ENCODE measurements at places on chromosomes 6 and 20.
A peak's percentile ranks its signal among the peaks of the same experiment; 100 is the strongest.

DNA sequence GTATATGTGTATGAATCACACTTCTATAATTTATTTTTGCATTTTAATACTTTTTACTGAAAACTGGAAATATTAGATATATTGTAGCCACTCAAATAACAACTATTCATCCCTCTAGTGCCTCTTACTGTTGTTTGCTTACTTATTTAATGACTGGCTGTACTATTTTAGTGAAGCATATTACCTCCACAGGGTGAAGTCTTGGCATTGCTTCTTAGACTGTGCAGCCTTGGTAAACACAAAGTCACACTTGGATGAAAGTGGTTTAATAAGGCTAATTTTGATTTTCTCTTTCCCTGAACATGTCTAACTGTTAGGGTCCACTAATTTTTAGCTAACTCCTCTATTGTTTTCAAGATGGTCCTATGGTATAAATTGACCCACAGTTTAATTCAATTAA lies 1043.2 kb upstream of the ADGRB3 start:
- no peak for DNase-seq

GRCh38 chr6:15761045-15761502 lies 98.2 kb upstream of the DTNBP1 start:
- no peak for DNase-seq

GRCh38 chr6:107740496-107741190 lies 83.5 kb downstream of the SCML4 start:
- no peak for DNase-seq

GRCh38 chr6:107590378-107590777 lies 100.5 kb downstream of the SOBP start:
- no peak for DNase-seq

GRCh38 chr6:2477666-2478065 lies 232.3 kb upstream of the GMDS start:
- no peak for DNase-seq

DNA sequence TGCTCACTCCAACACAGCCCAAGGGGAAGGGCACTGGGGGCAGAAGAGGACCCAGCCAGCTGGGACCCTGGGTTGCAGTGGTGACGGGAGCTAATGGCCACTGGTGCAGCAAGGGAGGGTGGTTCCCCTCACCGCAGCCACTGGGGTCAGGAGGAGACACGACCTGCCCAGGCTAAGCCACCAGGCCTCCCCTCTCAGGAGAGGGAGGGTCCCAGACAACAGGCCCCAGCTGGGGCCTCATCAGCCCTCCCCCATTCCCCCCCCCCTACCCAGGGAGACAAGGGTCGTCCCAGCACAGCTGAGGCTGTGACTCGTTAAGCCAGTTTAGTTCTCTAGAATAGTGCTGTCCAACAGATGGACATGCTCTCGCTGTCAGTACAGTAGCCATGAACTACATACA lies 17.3 kb upstream of the MATN4 start:
- no peak for DNase-seq

- DNase-seq = no peak
Observed at GRCh38 chr6:104212977-104213668, 646.6 kb downstream of the HACE1 start.

- no peak for DNase-seq
Observed at GRCh38 chr6:144745439-144745838, 460.3 kb downstream of the UTRN start.

GRCh38 chr6:137519629-137520176 lies 25.5 kb upstream of the OLIG3 start:
- DNase-seq = no peak

DNA sequence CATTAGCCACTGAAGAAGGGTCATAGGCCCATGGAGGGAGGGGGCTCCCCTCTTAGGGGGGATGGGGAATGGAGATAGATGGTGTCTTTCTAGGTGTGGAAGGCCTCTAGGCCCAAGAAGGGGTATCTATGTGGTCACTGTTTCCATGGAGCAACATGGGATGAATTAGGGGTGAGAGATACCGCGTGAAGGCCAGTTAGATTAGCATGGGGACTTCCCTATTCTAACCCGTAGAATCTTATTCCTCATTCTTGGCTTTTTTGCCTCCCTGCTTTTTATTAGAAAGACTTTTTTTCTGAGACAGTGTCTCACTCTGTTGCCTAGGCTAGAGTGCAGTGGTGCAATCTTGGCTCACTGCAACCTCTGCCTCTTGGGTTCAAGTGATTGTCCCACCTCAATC lies 3.2 kb downstream of the RAB44 start:
- no peak for DNase-seq

- DNase-seq = no peak
Observed at GRCh38 chr20:55160037-55160436, 684.6 kb downstream of the DOK5 start.

GRCh38 chr6:147035886-147036285 lies 168.3 kb upstream of the STXBP5 start:
- DNase-seq = no peak

DNA sequence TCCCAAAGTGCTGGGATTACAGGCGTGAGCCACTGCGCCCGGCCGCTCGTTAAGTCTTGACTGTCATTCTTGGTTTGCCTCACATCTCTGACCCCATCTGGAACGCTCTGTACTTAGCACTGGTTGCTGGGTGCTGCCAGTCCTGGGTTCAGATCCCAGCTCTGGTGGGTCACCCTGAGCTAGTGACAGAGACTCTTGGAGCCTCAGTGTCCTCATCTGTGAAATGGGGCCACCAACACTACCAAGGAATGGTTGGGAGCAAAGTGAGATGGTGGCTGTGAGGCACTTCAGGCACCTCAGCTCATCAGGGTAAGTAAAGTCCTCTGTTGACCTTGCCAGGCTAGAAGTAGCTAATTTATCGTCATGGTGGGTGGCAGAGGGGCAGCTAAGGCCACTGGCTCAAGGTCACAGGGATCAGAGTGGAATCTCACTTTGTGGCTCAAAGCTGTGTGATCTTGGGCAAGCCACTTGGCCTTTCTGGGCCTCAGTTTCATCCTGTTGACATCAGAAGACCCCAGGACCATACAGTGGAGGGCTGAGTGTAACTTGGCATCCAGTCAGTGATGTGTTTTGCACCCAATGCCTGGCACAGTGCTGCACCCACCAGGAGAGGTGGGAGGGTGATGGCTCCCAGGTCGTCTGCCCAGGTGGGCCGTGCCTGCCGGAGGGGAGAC lies 46.7 kb downstream of the UBE2V1 start:
- no peak for DNase-seq

GRCh38 chr6:71478834-71479541 lies 190.4 kb downstream of the OGFRL1 start:
- DNase-seq = no peak

- no peak for DNase-seq
Observed at GRCh38 chr6:37922563-37922962, 103.0 kb downstream of the ZFAND3 start.

DNA sequence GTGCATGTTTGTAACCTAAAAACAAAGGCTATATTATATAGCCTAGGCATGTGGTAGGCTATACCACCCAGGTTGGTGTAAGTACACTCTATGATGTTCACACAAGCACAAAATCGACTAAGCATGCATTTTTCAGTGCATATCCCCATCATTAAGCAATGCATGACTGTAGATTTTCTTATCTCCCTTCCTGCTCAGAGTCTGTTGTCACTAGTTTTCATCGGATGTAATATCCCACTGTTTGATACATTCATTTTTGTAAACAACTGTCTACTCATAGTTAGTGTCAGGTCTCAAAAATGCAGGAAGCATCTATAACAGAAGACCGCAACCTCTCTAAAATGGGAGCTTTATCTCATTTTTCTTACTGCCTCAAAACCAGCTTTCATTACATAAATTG lies 70.7 kb downstream of the GFRAL start:
- DNase-seq = no peak

- DNase-seq = no peak
Observed at GRCh38 chr6:39018103-39018502, 30.5 kb upstream of the GLP1R start.

DNA sequence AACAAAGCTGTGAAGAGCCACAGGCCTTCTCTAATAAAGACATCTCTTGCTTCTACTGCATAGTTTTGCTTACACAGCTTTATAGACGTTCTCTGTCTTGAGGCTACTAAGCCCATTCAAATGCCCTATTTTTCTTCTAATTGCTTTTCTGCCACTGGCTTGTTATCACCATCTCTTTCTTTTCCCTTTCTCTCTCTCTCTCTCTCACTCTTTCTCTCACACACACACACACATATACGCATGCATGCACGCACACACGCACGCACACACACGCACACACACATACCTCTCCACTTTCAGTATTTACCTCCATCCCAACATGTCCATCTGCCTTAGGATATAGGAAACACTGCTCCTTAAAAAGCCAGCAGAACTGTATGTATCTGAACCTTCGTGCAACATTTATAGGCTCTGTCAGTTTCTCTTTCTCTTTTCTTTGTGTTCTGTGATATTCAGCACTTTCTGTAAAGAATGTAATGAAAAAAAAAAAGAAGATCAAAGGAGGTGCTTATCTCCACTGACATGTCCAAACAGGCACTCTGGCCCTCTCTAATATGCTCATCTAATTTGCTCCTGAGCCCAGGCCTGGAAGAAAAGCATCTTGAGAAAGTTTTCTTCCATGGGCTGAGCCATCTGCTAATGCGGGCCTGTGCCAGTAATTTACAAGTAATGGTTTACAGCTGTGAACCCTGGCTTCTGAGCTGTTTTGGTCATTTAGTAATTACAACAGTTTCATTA lies 1046.7 kb upstream of the MAP3K7 start:
- DNase-seq = no peak

GRCh38 chr20:41932431-41932830 lies 314.3 kb upstream of the CHD6 start:
- DNase-seq = no peak

DNA sequence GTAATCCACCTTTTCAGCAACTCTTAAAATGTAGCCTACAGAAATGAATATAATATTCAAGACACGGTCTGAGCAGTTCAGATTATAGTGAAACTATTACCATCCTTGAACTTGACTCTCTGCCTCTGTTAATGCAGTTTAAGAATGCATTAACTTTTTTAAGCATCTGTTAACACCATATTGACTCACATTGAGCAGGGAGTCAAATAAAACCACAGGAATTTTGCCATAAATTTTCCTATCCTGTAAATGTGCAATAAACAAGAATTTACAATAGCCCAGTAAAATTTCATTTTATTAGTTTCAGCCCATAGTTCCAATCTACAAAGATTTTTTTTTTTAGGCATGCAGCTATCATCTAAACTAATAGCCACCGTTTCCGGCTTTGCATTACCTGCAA lies 239.2 kb upstream of the DEFB112 start:
- DNase-seq = no peak

GRCh38 chr20:48467622-48468021 lies 360.2 kb downstream of the PREX1 start:
- peak; percentile 14 for DNase-seq

DNA sequence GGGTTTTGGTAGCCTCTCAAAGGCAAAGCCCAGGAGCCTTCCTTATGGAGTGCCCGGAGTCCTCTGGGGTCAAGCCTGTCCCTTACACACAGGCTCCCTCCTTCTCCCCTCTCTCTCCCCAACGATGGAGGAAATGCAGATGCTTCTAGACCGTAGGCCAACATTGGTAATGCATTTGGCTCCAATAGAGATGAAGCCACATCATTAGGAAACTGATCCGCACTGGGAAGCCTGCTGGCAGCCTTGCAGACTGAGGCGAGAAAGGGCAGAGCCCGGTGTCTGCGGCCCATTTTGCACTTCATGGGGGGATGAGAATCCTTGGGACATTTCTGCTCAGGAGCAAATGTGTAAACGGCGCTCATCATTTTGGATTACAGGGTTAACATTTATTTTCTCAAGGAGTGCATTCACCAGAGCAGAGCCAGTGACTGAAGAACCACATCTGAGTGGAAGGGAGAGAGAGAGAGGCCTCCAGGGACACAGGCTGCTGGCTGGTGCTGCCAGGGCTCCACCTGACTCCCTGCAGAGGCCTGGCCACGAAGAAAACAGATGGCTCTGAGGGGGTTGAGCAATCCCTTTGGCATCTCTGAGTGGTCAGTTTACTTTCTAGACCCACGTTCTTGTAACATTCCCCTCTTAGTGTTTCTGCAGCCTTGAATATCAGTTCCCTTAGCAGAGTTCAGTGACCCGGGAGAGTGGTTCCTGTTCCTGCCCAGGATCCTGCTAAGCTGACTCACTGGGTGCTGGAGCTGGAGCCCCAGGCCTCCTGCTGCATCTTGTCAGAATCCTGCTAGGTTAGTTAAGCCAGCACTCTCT lies 4.4 kb upstream of the CST3 start:
- DNase-seq = no peak

- DNase-seq = no peak
Observed at GRCh38 chr6:36758516-36759147, 61.0 kb downstream of the RAB44 start.

DNA sequence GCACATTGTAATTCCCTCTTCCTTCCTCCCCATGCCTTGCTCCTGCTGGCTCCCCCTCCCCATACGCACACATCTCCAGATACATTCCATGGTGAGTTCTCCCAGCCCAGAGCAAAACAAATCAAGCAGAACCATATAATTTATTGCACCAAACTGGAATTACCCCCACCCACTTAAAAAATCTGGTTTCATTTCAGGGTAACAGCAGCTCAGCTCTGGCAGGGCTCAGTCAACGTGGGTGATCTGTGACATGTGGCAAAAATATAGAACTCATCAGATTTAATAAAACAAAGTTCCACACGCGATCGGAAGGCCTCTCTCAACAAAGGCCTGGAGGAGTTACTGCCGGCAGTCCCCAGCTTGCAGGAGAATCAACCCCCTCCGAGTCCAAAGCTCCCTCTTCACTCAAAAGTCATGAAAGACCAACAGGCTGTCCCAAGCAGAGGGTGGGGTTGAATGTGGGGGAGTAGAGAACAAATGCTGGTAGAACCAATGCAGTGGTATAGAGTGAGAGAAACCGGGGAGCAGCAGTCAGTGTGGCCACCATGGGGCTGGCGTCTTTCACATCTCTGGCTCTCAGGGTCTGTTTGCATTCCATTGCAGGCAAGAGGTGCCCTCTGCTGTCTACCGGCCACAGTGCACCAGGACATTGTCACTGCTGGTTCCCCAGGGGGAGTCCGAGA lies 323.3 kb upstream of the NT5E start:
- DNase-seq = no peak

GRCh38 chr6:131954059-131954774 lies 3.0 kb upstream of the CCN2 start:
- DNase-seq = no peak

GRCh38 chr20:1490643-1491195 lies 501 bp downstream of the SIRPB2 start:
- DNase-seq = no peak

DNA sequence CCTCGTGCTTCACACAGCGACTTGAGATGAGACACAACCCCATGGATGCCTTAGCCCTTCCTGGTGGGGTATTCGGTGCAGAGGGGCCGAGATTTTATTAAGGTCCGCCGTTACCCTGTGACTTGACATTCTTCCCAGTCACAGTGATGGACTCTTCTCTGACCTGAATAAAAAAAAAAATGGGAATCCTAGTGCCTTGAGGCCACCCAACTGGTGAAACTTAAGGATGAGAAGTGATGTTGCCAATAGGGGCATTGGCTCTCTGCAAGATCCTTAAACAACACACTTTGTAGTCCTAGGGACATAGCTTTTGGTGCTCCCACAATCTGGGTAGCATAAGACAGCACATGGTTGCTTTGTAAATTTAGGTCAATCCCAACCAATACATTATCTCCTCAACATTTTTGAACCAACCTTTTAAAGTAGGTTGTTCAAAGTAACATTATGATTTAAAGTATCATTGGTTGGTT lies 814 bp upstream of the ADNP start:
- DNase-seq = no peak

- DNase-seq = no peak
Observed at GRCh38 chr6:33638556-33638955, 17.4 kb downstream of the ITPR3 start.

Measured in CD4-positive, alpha-beta T cell treated with Interleukin-15 for 1 hour (primary cell).